ENCODE measurements at places on chromosomes 7 and 10.

- DNase-seq: no peak
These were observed 140.9 kb upstream of the NRBF2 start for GRCh38 chr10:62992145-62992721.

DNA sequence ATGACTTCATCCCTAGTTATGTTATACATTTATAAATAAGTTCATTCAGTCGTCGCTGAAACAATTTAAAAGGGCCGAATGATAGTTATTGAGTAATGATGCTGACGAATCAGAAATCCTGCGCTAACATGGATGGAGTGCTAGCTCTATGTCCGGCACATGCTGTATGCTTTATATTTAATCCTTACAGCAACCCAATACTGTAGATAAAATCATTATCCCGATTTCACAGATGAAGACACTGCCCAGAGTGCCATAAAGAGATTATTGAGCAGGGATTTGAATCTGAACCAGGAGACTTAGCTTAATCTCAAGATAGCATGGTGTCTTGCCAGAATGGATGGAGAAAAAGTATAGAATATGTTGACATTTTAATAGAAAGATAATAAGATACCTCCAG lies 1.1 kb upstream of the ICA1 start:
- no peak for DNase-seq

- DNase-seq: no peak
These were observed 18.7 kb downstream of the ECHDC3 start for GRCh38 chr10:11760861-11761260.

DNA sequence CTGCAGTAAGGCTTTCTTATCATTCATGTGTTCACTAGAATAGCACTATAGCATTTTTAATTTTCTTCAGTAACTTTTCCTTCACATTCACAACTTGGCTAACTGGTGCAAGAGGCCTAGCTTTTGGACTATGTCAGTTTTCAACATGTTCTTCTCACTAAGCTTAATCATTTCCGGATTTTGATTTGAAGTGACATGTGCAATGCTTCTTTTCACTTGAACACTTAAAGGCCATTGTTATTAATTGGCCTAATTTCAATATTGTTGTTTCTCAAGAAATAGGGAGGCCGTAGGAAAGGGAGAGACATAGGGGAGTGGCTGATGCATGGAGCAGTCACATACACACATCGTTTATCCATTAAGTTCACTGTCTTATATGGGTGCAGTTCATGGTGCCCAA lies 151.2 kb upstream of the NFE2L3 start:
- DNase-seq: no peak

DNA sequence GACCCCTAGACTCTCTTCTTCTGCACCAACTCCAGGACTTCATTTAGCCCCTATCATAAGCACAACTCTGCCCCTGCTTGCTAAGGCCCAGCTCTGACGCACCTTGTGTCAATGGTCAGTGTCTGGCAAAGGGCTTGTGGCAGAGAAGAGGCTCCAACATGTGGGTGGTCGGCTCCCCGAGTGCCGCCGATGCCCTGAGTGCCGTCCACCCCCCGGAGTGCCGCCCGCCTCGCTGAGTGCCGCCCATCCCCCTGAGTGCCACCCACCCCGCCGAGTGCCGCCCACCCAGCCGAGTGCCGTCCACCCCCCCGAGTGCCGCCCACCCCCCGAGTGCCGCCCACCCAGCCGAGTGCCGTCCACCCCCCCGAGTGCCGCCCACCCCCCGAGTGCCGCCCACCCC lies 50.3 kb downstream of the ASB13 start:
- DNase-seq: no peak

GRCh38 chr7:67614843-67615242 lies 618.2 kb downstream of the TYW1 start:
- DNase-seq: no peak

DNA sequence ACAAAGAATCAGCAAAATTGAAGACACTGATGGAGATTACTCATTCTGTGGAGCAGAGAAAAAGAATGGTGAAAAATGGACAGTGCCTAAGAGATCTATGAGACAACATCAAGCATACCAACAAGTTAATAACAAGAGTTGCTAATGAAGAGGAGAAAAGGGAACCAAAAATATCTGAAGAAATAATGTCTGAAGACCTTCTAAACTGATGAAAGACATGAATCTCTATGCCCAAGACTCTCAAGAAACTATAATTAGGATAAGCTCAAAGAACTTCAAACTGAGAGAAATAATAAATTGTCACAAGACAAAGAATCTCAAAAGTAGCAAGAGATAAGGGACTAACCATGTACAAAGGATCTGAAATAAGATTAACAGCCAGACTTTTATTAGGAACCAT lies 93.4 kb downstream of the ZNF33B start:
- no peak for DNase-seq

GRCh38 chr7:137003086-137003485 lies 134.6 kb downstream of the CHRM2 start:
- DNase-seq: no peak

GRCh38 chr7:108604307-108605077 lies 34.8 kb downstream of the DNAJB9 start:
- no peak for DNase-seq

DNA sequence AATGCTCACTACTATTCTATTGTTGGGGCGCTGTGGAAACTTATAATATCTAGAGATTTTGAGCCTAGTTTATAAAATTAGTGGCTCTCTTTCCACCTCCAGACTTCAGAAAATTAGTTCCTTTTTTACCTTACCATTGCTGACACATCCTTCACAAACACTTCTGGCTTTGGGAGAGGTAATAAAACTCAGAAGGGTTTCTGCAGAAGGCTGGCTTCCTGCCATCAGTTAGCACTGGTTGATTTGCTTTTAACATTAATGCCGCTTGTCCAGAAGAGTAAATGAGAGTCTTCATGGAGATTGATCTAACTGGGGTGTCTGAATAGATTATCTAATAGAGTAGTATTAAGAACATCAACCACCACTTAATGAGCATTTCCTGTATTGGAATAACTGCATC lies 20.3 kb downstream of the ACSM6 start:
- no peak for DNase-seq

- no peak for DNase-seq
These were observed 4.6 kb upstream of the TMEM139 start for GRCh38 chr7:143280160-143280559.

- DNase-seq: no peak
These were observed 81.1 kb upstream of the GTF2IRD1 start for GRCh38 chr7:74372511-74373111.

DNA sequence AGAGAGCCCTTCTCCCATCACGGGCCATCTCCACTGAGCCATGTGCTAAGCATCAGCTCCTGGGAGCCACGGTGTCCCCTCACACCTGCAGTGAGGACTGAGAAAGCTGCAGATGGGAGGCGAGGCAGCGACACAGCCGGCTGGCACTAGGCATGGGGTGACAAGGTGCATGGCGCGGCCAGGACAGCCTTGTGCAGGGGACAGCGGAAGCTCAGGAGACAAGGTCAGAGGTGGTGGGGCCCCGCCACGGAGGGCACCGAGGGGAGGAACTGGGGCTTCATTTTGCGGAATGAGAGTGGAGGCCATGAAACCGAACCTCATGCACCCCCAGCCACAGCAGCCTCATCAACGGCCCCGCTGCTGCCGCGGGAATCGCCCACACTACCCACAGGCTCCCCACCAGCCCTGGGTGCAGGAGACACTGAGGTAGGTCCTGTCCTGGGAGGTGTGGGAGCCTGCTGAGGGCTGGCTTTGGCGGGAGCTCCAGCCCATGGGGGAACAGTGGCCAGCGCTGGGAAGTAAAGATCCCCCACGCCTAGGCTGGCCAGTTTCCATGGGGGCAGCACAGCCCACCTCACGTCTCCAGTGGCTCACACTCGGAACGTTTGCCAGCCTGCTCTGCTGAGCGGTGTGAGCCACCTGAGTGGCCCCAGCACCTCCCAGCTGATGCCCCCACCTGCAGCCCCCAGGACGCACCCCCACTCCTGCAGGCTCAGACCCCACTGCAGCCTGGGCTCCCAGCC lies 71.2 kb upstream of the INSIG1 start:
- no peak for DNase-seq

DNA sequence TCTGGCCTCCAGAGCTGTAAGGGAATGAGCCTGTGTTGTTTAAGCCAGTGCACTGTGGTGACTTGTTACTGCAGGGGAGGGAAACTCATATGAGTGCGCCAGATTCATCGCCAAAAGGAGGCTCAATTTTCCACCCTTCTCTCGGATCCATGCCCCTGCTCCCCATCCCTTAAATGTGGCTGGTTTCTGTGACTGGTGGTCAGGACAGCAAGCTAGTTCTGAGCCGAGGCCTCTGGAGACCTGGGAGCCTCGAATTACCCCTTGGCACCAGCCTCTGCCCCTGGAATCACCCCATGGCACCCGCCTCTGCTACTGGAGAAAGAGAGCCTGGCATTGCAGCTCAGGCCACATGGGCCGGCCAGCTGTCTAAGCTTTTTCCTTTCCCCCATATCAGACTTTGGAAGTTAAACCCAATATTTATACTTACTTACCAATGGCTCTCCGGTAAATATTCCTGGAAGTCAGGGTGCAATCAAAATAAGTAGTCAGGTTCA lies 39.9 kb upstream of the RBM33 start:
- no peak for DNase-seq

DNA sequence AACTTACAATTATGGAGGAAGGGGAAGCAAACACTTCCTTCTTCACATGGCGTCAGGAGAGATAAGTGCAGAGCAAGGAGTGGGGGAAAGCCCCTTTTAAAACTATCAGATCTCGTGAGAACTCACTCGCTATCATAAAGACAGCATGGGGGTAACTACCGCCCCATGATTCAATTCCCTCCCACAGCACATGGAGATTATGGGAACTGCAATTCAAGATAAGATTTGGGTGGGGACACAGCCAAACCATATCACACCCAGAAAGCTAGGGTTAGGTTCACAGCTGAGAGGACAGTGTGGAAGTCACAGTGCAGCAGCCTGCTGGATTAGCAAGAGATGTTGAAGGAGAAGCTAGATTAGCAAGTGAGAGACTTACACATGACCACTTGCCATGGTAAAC lies 81.6 kb downstream of the CRTAC1 start:
- DNase-seq: no peak

DNA sequence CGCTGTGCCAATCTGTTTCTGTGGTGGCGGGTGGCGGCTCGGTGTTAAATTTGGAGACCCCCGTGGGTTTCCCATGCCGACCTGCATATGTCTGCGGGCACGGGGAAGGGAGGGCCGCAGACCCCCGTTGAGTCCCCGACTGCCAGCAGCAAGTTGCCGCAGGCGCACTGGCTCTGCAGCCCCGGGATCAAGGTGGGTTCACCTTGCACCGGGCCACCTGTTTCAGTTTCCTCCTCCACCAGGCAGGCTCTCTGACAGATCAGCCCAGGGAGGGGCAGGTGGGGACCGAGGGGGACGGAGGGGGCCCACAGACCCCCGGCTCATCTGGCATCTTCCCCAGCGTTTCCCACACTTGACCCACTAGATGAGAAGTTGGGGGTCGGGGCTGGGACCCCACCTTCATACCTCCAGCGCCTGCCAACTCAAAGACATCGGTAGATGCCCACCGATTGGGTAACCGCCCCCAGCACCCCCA lies 95.9 kb downstream of the CUX1 start:
- no peak for DNase-seq

- DNase-seq: no peak
These were observed 176.0 kb upstream of the AKR1E2 start for GRCh38 chr10:4649886-4650508.

- DNase-seq: no peak
These were observed 704 bp upstream of the ANTXRL start for GRCh38 chr10:46285966-46286620.

DNA sequence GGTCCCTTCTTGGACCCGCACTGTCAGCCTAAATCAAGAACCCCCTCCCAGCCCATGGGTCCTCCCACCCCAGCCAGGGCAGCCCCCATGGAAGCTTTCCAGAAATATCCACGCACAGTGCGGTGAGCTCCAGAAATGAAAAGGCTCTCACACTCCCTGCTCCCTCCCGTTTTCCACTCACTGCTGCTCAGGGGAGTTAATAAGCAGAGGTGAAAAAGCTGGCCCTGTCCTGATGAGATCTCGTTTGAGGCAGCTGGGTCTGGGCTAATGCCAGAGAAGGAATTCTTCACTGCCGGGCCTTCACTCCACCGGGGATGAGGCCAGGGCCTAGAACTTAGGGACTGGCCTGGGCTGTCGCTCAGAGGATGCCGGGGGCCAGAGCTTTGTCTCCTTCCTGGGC lies 102.2 kb downstream of the ZMIZ1 start:
- no peak for DNase-seq

- peak; percentile 73 for DNase-seq
These were observed 128.5 kb downstream of the MAD1L1 start for GRCh38 chr7:2104107-2104710.

- no peak for DNase-seq
These were observed 46.6 kb upstream of the GRID1 start for GRCh38 chr10:86413046-86413728.

DNA sequence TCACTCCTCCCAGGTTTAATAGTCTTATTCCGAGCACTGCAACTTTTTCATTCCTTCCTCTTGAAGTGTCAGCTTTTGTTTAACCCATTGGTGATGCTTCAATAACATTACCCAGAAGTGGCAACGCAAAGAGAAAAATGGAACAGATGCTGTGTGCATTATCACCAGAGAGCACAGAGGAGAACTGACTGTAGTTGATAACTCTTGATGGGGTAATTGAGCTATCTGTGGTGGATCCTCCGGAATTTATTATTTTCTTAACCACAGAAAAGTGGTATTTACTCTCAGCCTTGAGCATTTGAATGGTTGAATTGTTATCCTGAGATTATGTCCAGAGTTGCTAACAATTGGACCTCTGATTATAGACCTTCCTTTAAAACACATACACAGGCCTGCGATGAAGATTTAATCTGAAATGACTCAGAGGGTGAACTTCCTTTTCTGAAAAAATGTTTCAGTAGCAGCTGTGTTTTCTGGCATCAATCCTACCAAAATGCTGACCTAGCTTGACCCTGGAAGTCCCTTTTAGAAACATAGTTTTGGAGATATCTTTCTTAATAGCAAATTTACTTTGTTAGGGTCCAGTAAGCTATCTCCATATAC lies 1584.4 kb upstream of the LRRTM3 start:
- DNase-seq: no peak

- DNase-seq: no peak
These were observed 644.4 kb downstream of the GRM8 start for GRCh38 chr7:126608339-126608776.

GRCh38 chr7:27242555-27243339 lies at the start of gene EVX1:
EVX1 (plus strand) TSS chr7:27242802; CDS start chr7:27243031, 229 bp downstream.
- DNase-seq: no peak

- no peak for DNase-seq
These were observed 13.1 kb upstream of the MRC1 start for GRCh38 chr10:17795813-17796594.

GRCh38 chr7:17234030-17234397 lies 64.4 kb upstream of the AHR start:
- DNase-seq: peak; percentile 46

- DNase-seq: no peak
These were observed 17.3 kb downstream of the WDFY4 start for GRCh38 chr10:48701941-48702340.

- DNase-seq: no peak
These were observed 5.3 kb upstream of the TMEM139 start for GRCh38 chr7:143279186-143280098.
